ENCODE measurements at places on chromosomes 2 and 18. TPM values are rescaled to one million over a fixed set of nuclear protein-coding genes. Genes with fewer than 3 reads are reported as not detected.

The AKAIN1 gene
- not detected for total RNA-seq

The NEMP2 gene
- 1.9 TPM for total RNA-seq

The UGT1A5 gene
- total RNA-seq: not detected

The APCDD1 gene
- total RNA-seq: 0.12 TPM

The OST4 gene
- 478 TPM for total RNA-seq

The UGT1A8 gene
- total RNA-seq: not detected

The SLC5A7 gene
- not detected for total RNA-seq

The SPATA3 gene
- not detected for total RNA-seq

The ITPRIPL1 gene
- 2.0 TPM for total RNA-seq
